ENCODE measurements at places on chromosomes 5 and 9.
A peak's percentile ranks its signal among the peaks of the same experiment; 100 is the strongest.

DNA sequence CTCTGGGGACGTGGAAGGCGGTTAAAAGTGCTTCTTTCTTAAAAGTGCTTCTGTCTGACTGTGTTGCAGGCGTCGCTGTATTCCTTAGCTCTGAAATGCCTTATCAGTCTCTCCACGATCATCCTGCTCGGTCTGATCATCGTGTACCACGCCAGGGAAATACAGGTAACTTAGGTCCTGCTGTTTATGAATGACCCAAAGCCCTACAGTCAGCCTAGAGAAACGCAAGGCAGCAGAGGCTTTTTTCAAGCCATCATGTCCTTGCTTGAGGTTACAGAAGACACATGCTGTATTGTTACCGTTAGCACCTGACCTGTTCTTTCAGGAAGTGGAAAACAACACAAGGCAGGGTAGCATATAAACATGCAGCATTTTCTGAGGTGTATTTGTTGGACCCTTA lies 2.0 kb downstream of the KCNN2 start:
- no peak for DNase-seq

DNA sequence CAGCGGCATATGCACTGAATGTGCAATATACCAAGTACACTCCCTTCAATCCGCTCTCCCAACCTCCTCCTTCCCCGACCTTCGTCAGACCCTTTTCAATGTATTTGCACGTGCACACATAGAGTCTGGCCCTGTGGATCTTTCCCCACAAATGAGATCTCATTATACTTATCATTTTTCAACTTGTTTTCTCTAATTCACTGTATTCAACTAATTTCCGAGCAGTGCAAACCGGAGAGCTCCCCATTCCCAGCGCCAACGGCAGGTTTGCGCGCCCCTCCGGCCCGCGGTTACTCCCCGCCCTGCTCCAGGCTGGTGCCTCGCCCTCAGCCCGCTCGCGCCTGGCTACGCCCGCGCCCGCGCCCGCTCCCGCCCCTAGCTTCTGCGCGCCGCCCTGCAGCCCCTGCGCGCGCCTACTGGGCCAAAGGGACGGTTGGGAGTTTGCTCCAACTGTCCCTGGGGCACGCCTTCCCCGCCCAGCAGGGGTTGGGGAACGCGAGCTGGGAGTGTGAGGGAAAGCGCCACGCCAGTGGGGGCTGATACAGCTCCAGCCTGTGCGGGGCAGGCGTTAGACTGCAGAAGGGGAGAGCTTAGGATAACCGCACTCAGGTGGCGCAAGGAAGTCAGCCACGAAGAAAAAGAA lies 3.3 kb upstream of the CDC20B start:
- DNase-seq, result peak; percentile 21

- DNase-seq, result no peak
Observed at GRCh38 chr9:131676431-131676972, 63.4 kb downstream of the RAPGEF1 start.

- DNase-seq, result peak; percentile 60
Observed at GRCh38 chr5:148957591-148958202, 105.2 kb downstream of the SH3TC2 start.

GRCh38 chr9:111316796-111317195 lies 13.2 kb downstream of the OR2K2 start:
- DNase-seq, result no peak

DNA sequence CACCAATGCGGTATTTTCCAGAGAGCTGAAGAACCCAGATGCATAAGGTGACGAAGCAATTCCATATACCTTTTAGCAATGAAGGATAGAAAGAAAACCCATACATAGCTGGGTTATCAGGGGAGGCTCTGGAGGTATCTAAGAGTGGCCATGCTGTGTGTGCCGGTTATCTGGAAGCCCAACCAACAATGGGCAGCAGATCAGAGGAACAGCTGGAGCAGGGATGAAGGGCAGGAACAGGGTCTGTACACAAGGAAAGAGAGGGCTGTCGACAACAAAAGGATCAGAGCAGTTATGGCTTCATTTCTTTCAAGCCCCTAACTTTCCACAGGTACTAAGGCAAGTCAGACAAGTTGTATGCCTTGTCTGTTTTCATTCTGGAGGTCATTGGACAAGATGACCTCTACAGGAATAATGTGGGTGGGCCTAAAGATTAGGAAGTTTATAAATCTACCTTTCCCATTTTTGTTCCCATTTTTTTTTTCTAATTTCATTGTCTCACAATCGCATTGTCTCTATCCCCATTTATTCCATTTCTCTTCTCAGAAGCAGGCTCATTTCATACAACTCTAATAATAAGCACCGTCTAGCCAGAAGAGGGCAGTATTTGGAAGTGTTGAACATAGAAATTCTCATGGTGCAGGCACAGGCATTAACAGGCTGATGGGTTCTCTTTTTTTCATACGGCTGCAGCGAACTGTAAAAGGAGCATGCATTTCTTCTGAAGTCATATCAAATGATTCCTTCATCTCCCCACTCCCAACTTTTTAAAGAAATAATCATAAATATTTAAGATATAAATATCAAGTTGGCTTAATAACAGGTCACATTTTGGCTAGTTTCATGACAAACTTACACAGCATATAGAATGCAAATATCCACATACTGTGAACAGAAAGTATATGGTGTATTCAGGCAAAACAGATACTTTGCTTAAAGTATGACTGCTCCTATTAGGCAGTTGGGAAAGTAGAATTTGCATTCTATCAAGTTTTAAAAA lies 63.5 kb downstream of the ZNF474 start:
- peak; percentile 77 for DNase-seq

DNA sequence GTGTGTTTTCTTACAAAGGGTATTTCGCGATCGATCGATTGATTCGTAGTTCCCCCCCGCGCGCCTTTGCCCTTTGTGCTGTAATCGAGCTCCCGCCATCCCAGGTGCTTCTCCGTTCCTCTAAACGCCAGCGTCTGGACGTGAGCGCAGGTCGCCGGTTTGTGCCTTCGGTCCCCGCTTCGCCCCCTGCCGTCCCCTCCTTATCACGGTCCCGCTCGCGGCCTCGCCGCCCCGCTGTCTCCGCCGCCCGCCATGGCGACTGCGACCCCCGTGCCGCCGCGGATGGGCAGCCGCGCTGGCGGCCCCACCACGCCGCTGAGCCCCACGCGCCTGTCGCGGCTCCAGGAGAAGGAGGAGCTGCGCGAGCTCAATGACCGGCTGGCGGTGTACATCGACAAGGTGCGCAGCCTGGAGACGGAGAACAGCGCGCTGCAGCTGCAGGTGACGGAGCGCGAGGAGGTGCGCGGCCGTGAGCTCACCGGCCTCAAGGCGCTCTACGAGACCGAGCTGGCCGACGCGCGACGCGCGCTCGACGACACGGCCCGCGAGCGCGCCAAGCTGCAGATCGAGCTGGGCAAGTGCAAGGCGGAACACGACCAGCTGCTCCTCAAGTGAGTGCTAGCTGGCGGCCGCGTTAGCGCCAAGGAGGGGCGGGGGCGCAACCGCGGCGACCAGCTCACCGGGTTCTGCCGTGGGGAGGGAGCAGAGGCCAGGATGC lies 480 bp downstream of the LMNB1 start:
- DNase-seq, result peak; percentile 50

DNA sequence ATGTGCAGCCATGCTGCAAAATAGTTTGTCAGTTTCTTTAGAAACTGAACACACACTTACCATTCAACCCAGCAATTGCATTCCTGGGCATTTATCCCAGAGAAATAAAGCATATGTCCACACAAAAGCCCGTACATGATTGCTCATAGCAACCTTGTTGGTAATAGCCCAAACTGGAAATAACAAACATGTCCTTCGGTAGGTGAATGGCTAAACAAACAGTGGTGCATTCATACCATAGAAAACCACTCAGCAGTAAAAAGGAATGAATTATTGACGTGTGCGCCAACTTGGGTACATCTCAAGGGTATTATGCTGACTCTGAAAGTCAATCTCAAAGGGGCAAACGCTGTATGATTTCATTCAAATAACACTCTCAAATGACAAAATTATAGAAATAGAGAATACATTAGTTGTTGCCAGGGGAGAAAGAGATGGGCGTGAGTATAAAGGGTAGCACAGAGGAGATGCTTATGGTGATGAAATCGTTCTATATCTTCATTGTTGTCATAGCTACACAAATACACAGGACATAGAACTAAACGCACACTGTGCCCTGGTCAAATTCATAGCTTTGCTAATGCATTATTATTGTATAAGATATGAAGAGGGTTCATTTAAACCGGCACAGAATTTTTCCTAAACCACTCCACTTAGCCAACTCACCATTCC lies 58.2 kb downstream of the DRD1 start:
- no peak for DNase-seq

DNA sequence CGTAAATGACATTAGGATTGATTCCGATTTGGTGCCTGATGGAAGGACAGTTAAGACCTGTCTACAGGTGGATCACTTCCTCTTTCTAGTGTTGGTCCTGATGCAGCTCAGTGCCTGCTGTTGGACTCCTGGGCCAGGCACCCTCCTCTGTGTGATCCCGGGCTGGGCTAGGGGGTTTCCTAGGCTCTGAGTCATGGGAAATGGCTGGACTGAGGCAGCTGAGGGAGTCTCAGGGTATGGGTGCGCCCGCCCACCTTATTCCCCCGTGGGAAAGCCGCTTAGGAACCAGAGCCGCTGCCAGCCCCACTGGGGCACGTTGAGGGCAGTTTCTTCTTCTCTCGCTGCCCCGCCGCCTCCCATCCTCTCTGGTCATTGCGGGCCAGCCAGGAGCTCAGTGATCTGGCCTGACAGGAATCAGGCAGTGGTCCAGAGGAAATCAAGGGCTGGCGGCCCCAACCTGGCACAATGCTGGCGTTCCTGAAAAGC lies 12.9 kb downstream of the TCF7 start:
- DNase-seq, result peak; percentile 10

DNA sequence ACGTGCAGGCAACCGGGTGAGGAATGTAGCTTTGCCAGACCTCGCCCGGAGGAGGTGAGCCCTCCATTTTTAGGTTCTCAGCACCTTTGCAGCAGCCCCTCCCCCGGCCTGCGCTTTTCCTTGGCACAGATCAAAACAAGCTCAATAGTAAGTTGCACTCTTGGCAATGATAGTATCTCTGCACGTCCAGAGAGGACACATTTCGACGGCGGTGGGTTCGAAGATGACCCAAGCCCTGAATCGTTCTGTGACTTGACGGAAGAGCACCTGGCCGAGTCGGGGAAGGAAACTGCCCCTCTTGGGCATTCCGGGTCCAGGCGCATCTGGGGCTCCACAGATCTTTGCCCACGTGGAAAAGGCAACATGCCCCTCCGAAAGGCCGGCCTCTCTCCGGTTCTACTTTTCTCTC lies 904 bp downstream of the GDNF start:
- no peak for DNase-seq

Data from fibroblast of skin of scalp (primary cell).